Activated T-cell treated with anti-CD3 and anti-CD28 coated beads, Interleukin-2, amount 50 U/mL, for 48 hours (primary cell): ENCODE measurements at places on chromosomes 16 and 17.

GRCh38 chr17:6170349-6170748, 100.2 kb downstream of the WSCD1 start:
- DNase-seq, result no peak

DNA sequence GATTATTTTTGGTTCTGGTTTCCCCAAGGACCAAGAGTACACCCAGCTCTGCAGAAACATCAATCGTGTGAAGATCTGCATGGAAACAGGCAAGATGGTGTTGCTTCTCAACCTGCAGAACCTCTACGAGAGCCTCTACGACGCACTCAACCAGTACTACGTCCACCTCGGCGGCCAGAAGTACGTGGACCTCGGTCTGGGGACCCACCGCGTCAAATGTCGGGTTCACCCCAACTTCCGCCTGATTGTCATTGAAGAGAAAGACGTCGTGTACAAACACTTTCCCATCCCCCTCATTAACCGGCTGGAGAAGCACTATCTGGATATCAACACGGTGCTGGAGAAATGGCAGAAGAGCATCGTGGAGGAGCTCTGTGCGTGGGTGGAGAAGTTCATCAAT, 67.4 kb upstream of the ENDOV start:
- no peak for DNase-seq

GRCh38 chr16:84851192-84852127, 31.7 kb downstream of the CRISPLD2 start:
- no peak for DNase-seq

DNA sequence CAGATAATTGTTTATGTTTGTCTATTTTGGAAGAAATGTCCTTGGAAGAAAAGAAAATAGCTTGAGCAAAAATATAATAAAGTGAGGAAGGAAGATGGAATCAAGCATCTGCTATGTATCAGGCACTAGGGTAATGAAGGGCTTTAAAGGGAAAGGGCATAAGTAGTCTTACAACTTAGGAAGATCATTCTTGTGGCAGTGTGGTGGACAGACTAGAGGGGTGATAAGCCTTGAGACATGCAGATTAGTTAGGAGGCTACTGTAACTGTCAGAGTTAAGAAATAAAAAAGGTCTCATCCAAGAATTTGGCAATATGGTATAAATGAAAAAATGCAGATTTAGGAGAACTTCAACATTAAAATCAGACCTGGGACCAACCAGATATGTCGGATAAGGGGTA, 14.9 kb downstream of the FAM222B start:
- DNase-seq, result no peak

GRCh38 chr17:28363776-28364650, 986 bp downstream of the SEBOX start:
- DNase-seq, result no peak

DNA sequence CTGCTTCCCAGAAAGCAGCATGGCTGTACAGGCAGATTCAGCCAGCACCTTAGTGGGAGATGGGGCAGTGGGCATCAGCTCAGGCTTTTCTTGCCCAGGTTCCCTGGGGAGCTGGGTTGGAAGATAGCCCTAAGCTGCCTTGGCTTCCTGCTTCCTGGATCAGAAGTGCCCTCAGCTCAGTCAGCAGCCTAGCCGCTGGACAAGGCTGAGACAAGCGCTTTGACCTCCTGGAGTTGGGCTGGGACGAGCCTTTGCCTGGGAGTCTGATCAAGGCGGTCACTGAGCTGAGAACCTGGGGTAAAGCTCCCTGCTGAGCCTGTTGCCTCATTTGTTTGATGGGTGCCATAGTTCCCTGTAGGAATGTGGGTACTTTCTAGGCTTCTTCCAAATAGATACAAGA, 190.0 kb downstream of the RAB11FIP4 start:
- DNase-seq, result no peak

DNA sequence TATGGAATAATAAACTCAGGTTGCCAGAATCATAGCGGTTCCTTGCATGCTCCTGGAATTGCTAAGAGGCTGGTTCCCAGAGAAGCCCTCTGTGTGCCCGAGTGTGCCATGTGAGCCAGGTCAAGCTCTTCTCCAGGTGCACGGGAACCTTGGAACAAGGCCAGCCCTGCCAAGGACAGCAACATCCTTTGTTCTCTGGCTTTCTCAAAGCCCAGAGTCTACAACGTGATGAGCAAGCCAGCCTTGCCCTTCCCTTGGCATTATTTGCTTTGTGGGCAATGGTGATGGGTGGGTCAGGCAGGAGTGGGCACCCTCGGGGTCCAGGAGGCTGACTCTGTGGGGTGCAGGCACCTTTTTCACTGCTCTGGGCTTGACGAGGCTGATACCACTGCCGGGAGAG, 14.2 kb upstream of the SEC14L1 start:
- DNase-seq, result no peak

- DNase-seq, result no peak
These were observed 130.7 kb downstream of the C16orf95 start for GRCh38 chr16:87186446-87186845.

GRCh38 chr16:23088018-23088417, 61.2 kb downstream of the USP31 start:
- DNase-seq, result no peak

- DNase-seq, result no peak
These were observed 94.6 kb downstream of the BANP start for GRCh38 chr16:88045820-88046303.

- no peak for DNase-seq
These were observed 11.5 kb downstream of the TRIM25 start for GRCh38 chr17:56902348-56902747.

DNA sequence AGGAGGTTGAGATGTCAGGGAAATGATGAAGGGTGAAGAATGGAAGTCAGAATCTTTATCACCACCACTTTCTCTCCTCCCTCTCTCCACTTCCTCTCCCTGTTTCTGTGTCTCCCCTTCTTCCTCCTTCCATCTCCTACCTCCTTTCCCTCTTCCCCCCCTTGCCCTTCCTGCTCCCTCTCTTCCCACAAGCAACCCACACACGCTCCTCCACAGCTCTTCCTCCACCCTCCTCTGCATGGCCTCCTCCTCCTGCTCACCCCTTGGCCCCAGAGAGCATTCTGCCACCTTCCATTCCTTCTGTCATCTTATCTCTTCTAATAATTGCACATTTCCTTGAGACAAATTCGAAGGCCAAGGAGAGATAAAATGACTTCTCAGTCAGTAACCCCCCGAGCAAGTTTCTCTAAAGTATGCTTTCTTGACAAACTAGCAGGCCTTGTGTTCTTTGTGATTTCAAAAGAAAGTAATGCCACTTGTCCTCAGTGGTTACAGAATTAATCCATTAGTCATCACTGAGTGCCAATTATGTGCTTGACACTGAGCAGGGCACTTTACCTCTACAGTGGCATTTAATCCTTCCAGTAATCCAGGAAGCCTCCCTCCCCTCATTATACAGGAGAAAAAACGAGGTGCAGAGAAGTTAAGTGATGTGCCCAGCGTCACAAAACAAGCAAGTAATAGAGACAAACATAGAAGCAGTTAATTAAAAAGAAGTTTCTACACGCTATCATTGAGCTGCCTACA, 72.3 kb upstream of the CCL1 start:
- no peak for DNase-seq

DNA sequence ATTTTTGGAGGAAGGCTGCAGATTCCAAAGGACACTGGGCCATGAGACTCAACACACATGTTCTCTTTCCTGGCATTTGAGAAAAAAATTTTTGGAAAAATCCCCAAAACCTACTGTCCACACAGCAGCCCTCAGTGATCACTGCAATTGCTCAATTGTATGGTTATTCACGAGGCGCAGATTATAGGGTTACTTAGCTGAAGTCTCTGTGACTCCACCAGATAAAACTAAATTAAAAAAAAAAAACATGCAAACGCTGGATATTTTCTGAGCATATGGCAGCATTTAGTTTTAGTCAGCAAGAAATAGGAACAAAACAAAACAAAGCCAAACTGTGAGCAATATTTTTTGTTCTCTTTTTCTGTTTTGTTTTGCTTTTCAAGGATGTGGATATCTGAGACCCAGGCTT, 83.8 kb upstream of the FAM20A start:
- DNase-seq, result no peak

DNA sequence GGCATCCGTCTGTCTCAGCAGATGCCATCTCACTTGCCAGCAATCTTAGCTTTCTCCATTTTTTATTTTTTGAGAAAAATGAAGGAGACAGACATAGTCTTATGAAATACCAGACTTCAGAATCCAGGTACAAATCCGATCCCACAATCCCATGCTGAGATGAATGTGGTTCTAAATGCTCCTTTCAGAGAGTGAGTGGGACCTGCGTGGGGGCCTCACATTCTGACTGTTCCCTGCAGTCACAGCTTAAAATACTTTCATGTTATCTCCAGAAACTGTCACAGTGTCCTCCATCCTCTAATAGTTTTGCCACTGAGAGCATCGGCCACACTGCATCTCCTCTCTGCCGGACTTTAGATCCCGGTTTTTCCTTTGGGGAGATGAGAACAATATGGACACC, 34.9 kb upstream of the ENDOV start:
- DNase-seq, result no peak

DNA sequence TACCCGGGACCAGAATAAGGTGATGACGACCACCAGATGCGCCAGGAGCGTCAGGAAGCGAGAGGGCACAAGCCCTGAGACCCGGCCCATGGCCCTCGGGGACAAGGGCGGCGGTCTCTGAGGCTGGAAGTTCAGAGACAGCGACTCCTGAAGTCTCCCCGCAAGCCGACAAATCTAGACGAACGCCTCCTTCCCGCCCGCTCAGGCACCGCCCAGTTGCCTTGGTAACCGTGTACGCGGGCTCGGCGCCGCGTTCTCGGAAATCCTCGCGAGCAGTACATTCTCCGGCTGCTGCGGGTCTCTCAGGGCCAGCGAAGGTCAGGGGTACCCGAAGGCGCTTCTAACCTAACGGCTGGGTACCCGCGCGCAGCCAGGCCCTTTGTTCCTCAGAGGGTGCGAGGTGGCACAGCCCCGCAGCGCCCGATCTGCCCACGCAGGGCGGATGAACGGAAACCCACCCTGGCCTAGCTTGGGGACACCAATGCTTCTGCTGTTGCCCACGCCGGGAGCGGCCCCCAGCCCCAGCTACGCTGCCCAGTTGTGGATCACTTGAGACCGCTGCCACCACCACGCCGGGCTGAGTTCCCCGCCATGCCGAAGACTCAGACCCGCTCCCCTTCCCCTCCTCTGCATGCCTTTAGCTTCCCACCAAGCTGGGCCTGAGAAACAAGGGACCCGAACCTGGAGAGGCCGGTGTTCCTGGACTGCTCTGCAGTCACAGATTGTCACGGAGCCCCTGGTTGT, at the start of gene TMEM107:
TSS of gene TMEM107 (minus strand) at position 184 of the 744 bp plus-strand sequence. CDS start at position 90, 94 bp downstream.
- DNase-seq, result peak; percentile 93

GRCh38 chr16:9404811-9405210, 313.4 kb downstream of the HAPSTR1 start:
- no peak for DNase-seq

- peak; percentile 93 for DNase-seq
These were observed at the start of the genes MYO19 and PIGW for GRCh38 chr17:36534840-36535668. MYO19 (minus strand) TSS chr17:36534868; CDS start chr17:36532538, 2,330 bp downstream. PIGW (plus strand) TSS chr17:36534987; CDS start chr17:36537102, 2,115 bp downstream.

DNA sequence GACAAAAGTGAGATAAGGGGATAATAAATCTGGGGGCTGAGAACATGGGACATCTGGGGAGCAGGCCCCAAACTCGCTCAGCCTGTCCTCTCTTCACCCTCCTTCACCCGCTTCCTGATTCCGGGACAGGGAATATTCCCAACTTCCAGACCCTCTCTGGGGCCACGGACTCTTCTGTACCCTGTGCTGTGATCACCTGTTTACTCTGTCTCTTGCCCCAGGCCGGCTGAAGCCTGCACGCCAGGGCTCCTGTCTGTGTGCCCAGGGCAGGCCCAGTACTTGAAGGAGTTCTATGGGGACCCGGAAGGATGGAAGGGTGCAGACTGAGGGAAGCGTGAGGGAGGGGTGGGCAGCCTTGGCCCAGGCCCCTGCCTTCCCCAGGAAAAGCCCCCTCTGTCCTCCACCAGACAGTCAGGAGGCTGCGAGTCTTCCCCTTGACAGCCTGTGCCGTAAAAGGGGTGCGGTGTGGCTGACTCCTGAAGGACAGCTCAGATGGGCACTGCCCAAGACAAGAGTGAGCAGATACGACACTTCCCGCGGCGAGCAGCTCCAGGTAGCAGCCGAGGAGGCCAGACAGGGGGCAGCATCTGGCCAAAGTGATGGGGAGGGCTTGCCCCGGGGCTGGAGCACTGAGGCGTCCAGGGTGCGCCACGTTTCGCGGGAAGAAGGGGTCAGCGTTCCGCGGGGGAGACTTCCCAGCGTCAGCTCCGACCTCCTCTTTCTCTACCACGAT, 1.0 kb upstream of the CCNF start:
- no peak for DNase-seq

DNA sequence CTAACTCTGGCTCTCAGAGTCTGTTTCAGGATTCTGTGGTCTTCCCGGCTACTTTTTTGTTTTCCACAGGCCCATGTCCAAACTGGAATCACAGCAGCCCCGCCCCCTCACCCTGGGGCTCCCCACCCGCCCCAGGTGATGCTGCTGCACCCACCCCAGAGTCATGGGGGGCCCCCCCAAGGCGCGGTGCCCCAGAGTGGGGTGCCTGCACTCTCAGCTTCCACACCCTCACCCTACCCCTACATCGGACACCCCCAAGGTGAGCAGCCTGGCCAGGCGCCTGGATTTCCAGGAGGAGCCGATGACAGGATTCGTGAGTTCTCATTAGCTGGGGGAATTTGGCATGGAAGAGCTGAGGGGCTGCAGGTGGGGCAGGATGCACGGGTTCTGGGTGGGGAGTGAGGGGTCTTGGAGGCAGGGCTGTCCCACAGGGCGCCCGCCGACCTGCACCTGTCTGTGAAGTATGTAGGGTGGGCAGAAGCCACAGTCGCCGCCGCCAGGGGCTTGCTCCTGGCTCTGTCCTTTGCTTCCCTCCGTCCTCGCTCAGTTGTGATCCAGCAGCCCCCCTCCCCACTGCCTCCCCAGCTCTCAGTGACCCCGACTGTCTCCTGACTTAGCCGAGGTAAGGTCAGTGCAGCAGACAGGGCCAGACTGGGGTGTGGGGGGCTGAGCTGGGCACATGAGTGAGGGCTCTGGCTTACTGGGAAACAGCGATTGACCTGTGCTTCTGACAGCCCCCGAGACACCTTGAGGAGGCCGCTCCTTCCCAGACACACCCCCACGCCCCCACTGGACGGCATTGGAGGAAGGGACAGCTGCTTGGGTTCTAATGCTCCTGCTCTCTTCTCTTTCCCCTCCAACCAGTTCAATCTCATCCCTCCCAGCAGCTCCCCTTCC, 10.0 kb downstream of the TUFM start:
- DNase-seq, result no peak

- DNase-seq, result no peak
These were observed 16.7 kb downstream of the IGFBP4 start for GRCh38 chr17:40459636-40460603.

- no peak for DNase-seq
These were observed 8.6 kb upstream of the ANKFY1 start for GRCh38 chr17:4272213-4272971.
